Tibial nerve (tissue), 4 donors: ENCODE measurements at places on chromosomes 12 and 14. TPM values are rescaled to one million over a fixed set of nuclear protein-coding genes. Genes with fewer than 3 reads are reported as not detected.

The PHLDA1 gene
- 28.7 TPM for total RNA-seq

The SLC10A1 gene
- total RNA-seq = not detected

The CD4 gene
- total RNA-seq = 9.6 TPM

The OTX2 gene
- not detected for total RNA-seq

DNA sequence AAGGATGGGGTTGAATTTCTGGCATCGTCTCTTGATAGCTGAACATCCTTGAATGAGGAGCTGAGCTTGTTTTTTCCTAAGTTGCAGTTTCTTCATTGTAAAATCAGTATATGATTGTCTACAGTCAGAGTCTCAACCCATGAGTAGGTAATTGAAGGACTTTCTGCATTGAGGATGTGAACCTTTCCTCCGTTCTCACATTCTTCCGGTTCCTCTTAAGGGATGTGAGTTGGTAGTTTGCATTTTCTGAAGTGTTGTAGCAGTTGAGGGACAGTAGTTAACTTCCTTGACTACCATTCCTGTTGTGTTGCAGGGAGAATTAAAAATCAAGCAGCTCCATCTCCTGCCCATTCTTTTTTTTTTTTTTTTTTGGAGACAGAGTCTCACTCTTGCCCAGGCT is 19.1 kb downstream of the TPCN1 start:
- DNase-seq = no peak

DNA sequence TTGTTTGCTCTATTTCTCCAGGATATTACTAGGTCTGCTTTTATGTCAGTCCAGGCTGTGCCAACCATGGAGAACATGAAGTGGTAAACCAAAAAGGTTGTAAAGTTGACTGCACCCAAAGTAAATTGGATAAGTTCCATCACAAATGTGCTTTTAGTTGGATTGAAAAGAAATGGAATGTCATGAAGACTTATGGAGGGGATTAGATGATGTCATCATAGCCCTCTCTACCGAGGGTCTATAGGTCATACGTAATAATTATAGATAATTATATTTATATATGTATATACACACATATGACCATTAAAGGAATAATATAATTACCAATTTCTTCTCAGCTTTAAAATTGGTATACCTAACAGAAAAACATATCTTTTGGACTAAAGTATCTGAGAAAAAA is 714.9 kb downstream of the NOVA1 start:
- DNase-seq = no peak

GRCh38 chr12:103102225-103102744 is 144.8 kb downstream of the ASCL1 start:
- no peak for DNase-seq

GRCh38 chr12:21434699-21435098 is 2.8 kb upstream of the PYROXD1 start:
- DNase-seq = no peak

- no peak for DNase-seq
These were observed at the start of gene PRR4 for GRCh38 chr12:10849425-10849878. Gene PRR4 (minus strand): TSS chr12:10849475. CDS start chr12:10849437, 38 bp downstream.

GRCh38 chr12:103369929-103370328 is 125.8 kb downstream of the C12orf42 start:
- DNase-seq = no peak

GRCh38 chr12:116687888-116688287 is 50.0 kb downstream of the SPRING1 start:
- DNase-seq = no peak

GRCh38 chr14:102050625-102051024 is 36.2 kb downstream of the HSP90AA1 start:
- DNase-seq = no peak

GRCh38 chr14:102396521-102396920 is 33.8 kb downstream of the TECPR2 start:
- no peak for DNase-seq

DNA sequence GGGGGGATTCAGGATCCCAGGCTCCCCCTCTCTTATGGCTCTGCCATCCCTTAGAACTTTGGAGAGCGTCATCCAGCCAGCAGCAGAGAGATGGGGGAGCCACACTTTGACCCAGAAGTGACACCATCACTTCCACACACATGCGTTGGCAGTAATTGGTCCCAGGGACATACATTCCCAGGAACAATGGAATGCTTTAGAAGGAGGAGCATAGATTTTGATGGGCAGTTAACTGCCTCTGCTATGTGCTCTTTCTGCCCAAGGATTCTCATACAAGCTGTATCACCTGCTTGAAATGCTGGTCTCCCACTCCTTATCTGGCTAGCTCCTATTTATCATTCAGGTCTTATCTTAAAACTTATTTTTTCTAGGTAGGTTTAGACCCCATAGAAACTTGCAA is 109.0 kb upstream of the RPH3A start:
- no peak for DNase-seq

DNA sequence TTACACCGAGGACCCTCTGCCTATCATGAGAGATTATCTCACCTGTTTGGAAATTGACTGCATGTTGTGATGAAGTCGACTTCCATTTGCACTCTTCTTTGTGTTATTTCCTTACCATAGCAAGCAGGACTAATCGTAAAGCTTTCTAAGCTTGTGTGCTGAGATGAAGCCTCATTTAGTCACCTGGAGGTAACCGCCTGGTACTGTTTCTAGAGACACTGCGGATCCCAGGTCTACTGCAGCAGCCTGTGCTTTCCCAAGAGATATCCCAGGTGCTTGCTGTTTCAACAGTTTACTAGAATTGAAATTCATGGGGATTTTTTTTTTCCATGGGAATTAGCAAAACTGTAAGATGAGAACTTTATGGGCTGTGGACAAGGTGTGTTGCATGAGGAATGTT is 131.8 kb downstream of the PTPRR start:
- DNase-seq = no peak
